ENCODE measurements at places on chromosomes 3 and 15. TPM values are rescaled to one million over a fixed set of nuclear protein-coding genes. Genes with fewer than 3 reads are reported as not detected.
A peak's percentile ranks its signal among the peaks of the same experiment; 100 is the strongest.

GRCh38 chr15:59035201-59035600 lies 47.7 kb downstream of the RNF111 start:
- no peak for DNase-seq

DNA sequence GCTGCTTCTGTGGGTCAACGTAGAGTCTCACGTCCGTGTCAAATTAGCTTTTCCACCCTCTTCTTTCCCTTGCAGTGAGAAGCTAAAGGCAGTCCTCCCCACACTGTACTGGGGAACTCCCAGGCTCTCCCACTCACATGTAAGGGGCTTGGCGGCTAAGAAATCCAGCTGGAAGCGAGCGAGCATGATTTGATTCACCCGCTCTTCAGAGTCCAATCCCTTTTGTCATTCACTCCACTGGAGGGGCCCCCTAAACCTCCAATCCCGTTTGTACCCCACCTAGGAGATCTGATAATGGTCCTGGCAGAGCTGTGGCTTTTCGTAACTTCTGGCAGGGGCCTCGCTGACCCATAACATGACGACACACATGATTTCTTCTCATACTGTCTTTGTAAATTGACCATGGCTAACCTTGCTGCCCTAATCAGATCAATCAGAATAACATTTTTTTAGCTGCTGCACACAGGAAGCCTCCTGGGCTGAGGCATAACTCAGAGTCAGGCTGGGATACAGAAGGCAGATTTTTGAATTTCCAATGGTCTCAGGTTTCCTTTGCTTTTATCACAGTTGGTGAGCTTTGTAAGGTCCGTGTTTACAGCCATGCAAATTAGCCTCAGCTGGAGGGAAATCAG lies 235.2 kb downstream of the GREM1 start:
- DNase-seq, result no peak

GRCh38 chr3:191328383-191328961 lies 722 bp upstream of the CCDC50 start:
- no peak for DNase-seq

DNA sequence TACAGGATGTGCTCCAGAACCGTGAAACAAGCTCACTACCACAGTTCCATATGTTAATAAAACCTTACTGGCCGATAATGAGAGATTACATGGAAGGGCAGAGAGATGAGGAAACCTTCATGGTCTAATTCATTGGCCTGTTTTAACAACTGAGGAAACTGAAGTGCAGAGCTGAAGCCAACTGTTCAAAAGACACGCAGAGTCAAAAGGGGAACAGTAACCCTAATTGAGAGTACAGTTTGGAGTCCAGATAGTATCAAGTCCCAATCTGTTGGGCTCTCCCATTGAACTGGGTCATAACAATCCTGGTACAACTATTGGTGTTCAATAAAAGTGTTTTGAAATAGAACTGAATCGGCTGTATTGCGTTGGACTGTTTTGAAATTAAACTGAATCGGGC lies 69.6 kb downstream of the SLC12A8 start:
- no peak for DNase-seq

GRCh38 chr15:93414576-93415231 lies 325.7 kb upstream of the RGMA start:
- DNase-seq, result no peak

DNA sequence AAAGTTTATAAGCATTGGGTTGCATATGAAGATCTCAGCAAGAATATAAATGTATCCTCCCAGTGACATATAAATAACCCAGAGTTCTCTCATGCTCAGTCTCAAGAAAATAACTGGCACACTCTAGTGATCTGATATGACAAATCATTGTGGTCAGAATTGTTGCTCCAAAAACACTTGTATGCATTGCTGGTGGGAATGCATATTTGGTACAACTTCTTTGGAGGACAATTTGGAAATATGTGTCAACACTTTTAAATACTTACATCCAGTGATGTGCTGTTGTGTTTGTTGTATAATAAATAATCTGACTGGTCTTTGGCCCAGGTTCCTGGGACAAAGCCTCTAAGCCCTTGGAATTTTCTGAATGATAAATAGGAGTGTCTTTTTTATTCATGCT lies 66.7 kb upstream of the STT3B start:
- no peak for DNase-seq

- no peak for DNase-seq
These were observed 119.4 kb upstream of the CGNL1 start for GRCh38 chr15:57256939-57257338.

GRCh38 chr3:45553469-45553974 lies 41.0 kb upstream of the LIMD1 start:
- peak; percentile 67 for DNase-seq

DNA sequence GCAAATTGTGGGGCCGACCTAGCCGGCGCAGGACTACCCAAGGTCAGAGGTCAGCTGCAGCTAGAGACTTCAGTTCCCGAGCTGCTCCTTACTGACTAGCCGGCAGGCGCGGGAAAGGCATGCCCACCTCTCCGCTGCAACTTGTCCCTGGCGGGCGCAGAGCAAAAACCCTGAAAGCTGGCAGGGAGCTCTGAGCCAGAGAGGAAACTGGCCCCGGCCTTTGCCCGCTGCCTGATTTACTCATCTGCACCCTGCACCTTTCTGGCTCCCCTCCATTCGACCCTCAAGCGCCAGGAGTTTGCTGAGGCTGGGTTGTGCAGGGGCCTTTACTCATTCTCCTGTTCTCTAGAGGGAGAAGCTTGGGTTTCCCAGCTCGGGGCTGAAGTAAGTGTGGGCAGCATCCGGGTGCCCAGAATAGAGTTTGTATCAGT lies 1.5 kb downstream of the ZIC4 start:
- DNase-seq, result no peak

- no peak for DNase-seq
These were observed 33.0 kb upstream of the HHATL start for GRCh38 chr3:42735615-42736014.

GRCh38 chr3:118991775-118992174 lies 42.9 kb downstream of the IGSF11 start:
- no peak for DNase-seq

- no peak for DNase-seq
These were observed 184.0 kb downstream of the MAGI1 start for GRCh38 chr3:65854606-65855304.

DNA sequence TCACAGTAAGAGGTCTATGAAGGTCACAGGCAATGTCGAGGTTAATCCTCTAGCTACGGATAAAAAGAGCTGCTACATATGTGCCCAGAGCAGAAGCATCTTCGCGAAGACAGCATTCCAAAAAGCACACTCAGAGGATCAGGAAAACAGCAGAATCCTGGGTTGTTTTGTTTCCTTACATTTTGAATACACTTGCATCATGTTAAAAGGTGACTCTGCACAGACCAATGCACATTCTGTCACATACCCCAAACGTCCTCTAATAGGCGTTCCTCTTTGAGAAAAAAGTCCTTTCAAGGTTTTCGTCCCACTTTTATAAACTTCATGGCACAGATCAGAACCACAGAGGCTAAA lies 52.7 kb downstream of the VGLL4 start:
- no peak for DNase-seq

GRCh38 chr3:38724392-38724736 lies 74.9 kb upstream of the SCN5A start:
- no peak for DNase-seq

DNA sequence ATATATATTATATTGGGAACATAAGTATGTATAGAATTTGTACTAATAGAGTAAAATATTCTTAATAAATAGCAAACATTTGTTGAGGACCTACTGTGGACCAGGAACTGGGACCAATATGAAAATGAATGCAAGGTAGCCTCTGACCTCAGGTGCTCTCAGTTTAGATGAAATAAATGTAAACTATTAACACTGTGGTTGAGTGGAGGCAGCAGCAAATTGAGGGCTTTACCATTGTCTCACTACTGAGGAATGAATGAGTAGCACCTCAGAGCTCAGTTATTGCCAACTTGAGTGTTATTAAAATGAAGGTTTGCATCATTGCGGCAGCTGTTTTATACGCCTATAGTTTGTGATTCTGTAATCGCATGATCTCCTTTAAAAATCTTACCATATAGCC lies 90.9 kb upstream of the CGNL1 start:
- no peak for DNase-seq

DNA sequence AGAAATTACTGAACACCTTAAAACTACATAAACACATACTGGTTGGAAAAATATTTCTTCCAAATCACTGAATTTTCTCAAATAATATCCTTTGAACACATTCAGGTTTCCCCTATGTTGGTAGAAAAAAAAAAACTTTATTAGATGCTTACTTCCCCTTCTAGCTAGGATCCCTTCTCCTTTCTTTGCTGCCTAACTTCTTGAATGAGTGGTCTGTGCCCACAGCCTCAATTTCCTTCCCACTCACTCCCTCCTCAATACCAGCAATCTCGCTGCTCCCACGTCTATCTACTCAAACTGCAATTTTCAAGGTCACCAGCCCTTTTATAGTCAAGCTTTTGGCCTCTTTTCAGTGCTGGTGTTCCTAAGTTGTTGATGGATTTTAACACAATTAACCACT lies 8.3 kb downstream of the CD200R1 start:
- peak; percentile 46 for DNase-seq

- no peak for DNase-seq
These were observed 138.1 kb downstream of the GREM1 start for GRCh38 chr15:32855942-32856341.

GRCh38 chr3:194140520-194141414 lies 4.8 kb downstream of the HES1 start:
- peak; percentile 22 for DNase-seq

DNA sequence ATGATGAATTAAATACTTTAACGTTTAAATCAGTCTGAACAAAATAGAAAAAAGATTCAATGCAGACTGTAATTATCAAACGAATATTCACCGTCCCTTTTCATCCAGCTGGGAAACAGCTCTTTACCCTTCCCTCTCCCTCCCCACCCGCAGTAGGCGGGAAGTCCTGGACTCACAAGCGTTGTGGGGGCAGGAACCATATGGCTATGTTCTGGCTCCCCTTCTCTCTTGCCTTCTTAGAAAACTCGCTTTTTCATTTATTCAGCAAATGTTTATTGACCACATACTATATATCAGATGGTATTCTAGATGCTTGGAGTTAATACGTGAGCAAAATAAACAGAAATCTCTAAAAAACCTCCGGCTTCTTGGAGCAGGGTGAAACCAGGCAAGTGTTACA lies 715 bp upstream of the SCAPER start:
- DNase-seq, result no peak

GRCh38 chr3:22371607-22372291 lies 620.7 kb upstream of the ZNF385D start:
- DNase-seq, result no peak

GRCh38 chr15:31361764-31362515 lies 35.3 kb downstream of the KLF13 start:
- DNase-seq, result no peak

DNA sequence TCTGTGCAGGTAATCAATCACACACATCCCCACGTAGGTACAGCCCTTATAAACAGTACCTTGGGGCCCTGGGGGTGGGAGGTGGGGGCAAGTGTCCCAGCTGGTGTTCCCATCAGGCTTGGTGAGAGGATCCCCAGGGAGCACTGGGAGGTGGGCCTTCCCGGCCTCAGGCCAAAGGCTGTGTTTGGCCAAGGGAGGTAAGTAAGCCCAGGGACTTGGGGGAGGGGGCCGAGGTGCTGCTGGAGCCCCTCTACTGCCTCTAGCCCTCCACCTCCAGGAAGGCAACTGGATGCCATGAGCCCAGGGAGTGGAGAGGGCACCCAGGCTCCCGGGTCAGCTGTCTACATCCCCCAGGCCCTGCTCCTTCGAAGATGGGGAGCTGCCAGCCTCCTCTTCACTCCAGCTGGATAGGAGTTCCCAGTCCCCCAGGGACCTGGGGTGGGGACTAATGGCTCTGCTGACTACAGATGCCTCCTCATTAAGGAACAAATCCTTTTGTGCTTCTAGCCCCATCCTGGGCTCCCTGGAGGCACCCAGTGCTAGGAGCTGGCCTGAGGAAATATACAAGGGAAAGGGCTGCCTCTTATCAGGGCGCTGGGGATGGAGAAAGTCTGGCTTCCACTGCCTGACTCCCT lies 33.1 kb downstream of the RNU5B-1 start:
- DNase-seq, result no peak

DNA sequence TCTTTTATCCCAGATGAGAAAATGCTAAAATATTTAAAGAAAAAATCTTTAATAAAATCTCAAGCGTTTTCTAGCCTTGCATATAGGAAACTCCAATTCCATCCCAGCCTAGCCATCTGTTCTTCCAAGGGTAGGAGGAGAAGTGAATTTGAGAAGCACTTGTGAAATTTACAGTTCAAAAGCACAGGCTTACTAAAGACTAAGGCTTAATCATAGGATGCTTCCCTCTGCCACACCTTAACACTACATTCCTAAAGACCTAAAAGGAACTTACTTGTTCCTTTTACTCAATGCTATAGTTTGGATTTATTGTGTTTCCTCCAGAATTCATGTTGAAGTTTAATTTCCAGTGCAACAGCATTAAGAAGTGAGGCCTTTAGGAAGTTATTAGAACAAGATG lies 764.8 kb upstream of the CADM2 start:
- DNase-seq, result no peak

DNA sequence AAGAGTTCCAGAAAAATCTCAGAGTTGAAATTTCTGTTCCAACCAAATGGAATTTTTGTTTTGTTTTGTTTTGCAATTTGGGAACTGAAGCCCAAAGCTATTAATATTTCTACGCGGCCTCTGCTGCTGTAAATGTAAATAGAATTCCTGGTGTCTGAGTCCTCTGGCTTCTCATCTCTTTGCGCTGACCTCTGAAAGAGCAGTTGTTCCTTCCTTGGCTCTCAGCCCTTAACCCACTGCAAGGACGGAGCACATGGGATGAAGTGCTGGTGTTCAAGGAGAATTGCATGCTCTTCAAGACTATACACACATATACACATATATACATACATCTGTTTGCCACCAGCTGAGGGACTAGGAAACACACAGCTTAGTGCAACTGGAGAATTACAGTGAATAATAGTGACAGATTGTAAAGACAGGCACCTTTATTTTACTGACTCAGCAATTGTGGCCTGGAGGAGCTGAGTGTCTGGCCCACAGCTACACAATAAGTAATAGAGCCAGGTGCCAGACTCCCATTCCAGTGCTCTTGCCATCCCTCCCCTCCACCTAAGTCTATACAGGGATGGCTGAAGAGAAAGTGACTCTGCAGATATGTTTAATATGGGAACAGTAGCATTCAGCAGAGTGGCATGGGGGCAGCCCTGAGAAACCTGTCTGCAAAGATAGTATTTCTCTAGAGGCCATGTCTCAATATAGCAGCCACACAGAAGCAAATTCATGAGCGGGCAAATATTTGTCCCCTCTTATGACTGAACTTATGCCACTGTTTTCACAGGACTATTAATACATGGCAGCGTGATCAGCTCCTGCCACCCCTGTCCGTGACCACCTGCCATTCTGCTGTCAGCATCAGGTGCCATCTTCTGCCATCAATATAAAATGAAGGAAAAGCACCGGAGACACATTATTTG lies 42.3 kb downstream of the NEK10 start:
- no peak for DNase-seq

GRCh38 chr3:84042399-84043106 lies 916.2 kb upstream of the CADM2 start:
- no peak for DNase-seq

GRCh38 chr3:56754741-56755417 lies 46.9 kb downstream of the ARHGEF3 start:
- DNase-seq, result peak; percentile 46

DUOXA2 gene
- polyA plus RNA-seq, result not detected

GASK1A gene
- not detected for polyA plus RNA-seq

VWA5B2 gene
- not detected for polyA plus RNA-seq

NLGN1 gene
- not detected for polyA plus RNA-seq

DNASE1L3 gene
- polyA plus RNA-seq, result not detected

KPNA4 gene
- 5.8 TPM for polyA plus RNA-seq

IGF2BP2 gene
- polyA plus RNA-seq, result 1.2 TPM

CCK gene
- not detected for polyA plus RNA-seq

SLC12A8 gene
- polyA plus RNA-seq, result 0.23 TPM

FYTTD1 gene
- polyA plus RNA-seq, result 73.2 TPM

GRM7 gene
- polyA plus RNA-seq, result not detected

GP5 gene
- polyA plus RNA-seq, result 0.12 TPM

C3orf85 gene
- polyA plus RNA-seq, result not detected

ACOX2 gene
- polyA plus RNA-seq, result 2.5 TPM

All from CD14-positive monocyte (primary cell).